ENCODE measurements at places on chromosomes 3 and 15.

- no peak for DNase-seq
These were observed 51.5 kb downstream of the EOMES start for GRCh38 chr3:27670619-27671018.

- DNase-seq: no peak
These were observed 166.6 kb downstream of the PLD1 start for GRCh38 chr3:171643681-171644080.

- DNase-seq: no peak
These were observed 129.4 kb downstream of the CHST2 start for GRCh38 chr3:143249014-143249413.

DNA sequence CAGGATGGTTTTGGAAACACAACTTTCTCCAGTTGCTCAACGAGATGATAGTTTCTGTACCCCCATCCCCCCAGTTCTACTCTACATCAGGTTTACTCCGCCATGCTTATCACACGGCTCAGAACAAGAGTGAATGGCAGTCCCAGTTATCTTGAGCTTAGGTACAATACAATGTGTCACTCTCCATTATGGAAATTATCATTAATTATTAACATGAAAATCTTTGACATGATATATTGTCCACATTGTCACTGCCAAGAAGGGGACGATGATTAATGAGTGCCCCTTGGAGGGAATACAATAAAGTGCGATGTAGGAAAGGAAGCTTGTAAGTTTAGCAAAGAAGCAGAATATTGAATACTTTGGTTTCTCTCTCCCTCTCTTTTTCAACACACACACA, 252.6 kb upstream of the CFAP20DC start:
- no peak for DNase-seq

DNA sequence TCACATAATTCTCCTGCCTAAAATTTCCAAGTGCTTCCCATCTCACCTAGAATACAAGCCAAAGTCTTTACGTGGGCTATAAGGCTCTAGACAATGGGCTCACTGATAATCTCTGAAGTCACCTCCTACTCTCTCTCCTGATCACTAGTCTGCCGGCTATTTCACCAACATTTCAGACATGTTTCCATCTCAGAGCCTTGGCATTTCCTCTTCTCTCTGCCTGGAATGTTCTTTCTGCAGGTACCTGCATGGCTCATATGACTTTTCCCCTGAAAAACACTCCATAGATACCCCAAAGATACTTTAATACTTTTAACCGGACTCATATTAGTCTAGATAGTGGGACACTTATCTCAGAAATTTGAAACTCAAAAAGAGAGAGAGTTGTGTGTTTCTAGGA, 32.7 kb downstream of the CD200 start:
- DNase-seq: no peak

DNA sequence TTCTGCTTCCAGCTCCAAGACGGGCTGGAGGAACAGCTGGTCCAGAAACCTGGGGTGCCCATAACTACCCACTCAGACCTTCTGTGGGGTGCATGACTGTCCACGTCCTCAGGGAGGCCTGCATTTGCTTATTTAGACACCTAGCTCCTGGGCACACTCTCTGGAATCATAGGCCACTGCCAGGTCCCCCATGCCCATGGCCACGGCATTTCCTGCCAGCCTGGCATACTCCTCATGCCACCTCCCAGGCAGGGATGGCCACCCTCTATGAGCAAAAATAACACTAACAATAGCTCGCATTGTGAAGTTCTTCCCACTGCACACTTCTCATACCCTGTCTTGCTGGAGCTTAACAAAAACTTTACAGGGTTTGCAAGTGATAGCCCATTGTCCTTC, 166.9 kb upstream of the TPM1 start:
- no peak for DNase-seq

GRCh38 chr3:123952844-123953520, 8.0 kb downstream of the CCDC14 start:
- no peak for DNase-seq
